Stimulated activated CD4-positive, alpha-beta T cell treated with anti-CD3 and anti-CD28 coated beads, Interleukin-1b, Interleukin-23, amount 100 ng/mL, for 1 hour (primary cell): ENCODE measurements at places on chromosomes 5 and 9.

- no peak for DNase-seq
These were observed 33.5 kb downstream of the ANXA6 start for GRCh38 chr5:151123897-151124751.

GRCh38 chr9:100472788-100473275, at the start of gene TMEFF1:
TSS of gene TMEFF1 (plus strand) at chr9:100473149. CDS start at chr9:100473545, 396 bp downstream.
- peak; percentile 35 for DNase-seq

DNA sequence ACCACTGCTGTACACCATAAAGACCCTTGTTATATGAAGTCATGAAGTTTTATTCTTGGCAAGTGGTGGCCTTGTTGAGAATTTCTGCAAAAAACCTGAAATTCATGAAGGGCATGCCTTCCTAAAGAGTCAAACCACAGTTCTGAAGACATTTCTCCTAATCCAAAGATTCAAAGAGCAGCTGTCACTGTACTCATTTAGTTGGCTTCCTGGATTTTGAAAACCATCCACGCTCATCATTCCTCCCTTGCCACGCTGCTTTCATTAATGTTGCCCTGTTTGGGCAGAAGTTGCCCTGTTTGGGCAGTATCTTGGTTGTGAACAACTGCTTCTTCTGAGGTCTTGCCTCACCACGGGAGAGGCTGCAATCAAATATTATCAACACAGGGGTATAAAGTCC, 560.3 kb upstream of the TLE4 start:
- no peak for DNase-seq

GRCh38 chr9:132597073-132597775, 14.8 kb downstream of the BARHL1 start:
- no peak for DNase-seq
